T47D (cell line): ENCODE measurements at places on chromosomes 12 and 14.

GRCh38 chr14:54548491-54548890 is 18.4 kb upstream of the SAMD4A start:
- no peak for DNase-seq

- peak; percentile 58 for DNase-seq
Observed at GRCh38 chr12:111529424-111530368, 69.4 kb downstream of the ATXN2 start.

DNA sequence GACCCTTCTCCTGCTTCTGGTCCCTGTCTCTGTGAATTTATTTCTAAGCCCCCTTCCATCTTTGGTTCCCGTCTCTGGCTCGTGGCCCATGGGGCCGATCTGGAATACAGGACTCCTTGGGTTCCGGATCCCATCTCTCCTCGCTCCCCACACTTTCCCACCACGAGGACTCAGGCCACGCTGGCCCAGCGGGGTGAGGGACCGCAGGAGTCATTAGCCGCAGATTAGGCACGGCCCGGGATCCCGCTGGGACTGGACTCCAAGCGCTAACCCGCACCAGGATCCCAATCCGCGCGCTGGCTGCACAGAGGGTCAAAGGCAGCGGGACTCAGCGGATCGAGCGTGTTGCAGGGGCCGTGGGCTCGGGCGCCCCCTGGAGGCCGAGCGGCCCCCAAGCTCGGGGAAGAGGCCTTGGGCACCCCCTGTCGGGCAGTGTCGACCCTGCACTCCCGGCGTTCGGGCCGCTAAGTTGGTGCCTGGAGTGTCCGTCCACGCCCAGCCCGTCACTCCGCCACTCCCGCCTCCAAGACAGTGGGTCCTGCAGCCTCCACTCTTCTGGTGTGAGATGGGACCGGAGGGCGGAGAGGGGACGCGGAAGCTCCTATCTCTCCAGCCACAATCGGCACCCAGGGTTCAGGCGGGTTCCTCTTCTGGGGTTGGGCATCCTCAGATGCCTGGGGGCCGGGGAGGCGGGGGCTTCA is 9.5 kb downstream of the SHMT2 start:
- peak; percentile 95 for DNase-seq

DNA sequence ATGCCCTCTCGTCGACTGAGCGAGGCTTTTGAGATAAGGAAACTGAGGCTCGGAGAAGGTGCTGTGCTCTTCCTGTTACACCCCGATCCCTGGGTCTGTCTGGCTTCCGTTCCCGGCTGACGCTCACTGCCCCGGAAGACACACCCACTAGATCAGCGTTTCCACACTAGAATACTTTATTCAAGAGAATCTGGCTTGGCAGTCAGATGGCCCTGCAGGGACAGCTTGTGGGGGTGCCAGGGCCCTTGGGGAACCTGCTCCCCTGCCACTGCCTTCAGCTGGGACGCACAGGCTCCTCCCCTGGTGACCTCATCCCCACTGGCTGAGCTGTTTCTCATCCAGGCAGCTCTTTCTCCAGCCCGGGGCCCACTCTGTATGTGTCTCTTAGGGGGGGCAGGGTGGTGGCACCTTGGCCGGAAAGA is 13.7 kb downstream of the PGF start:
- DNase-seq, result no peak

DNA sequence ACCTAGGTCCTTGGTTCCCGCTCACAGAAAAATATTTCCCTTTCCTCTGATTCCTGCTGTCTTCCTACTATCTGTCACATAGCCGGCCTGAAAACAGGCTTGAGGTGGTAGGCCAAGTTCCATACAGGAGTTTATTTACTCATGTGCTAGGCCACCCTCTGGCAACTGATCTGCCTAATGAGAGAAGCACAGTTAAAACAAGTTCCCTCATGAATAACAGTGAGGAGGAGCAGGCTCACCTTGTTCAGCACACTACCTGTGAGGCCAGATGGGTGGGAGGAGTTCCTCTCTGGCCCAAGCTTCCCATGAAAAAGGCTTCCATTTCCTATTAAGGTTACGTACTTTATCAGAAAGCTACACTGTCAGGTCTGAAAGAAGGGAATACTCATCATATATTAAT is 206.0 kb downstream of the MYRFL start:
- no peak for DNase-seq

DNA sequence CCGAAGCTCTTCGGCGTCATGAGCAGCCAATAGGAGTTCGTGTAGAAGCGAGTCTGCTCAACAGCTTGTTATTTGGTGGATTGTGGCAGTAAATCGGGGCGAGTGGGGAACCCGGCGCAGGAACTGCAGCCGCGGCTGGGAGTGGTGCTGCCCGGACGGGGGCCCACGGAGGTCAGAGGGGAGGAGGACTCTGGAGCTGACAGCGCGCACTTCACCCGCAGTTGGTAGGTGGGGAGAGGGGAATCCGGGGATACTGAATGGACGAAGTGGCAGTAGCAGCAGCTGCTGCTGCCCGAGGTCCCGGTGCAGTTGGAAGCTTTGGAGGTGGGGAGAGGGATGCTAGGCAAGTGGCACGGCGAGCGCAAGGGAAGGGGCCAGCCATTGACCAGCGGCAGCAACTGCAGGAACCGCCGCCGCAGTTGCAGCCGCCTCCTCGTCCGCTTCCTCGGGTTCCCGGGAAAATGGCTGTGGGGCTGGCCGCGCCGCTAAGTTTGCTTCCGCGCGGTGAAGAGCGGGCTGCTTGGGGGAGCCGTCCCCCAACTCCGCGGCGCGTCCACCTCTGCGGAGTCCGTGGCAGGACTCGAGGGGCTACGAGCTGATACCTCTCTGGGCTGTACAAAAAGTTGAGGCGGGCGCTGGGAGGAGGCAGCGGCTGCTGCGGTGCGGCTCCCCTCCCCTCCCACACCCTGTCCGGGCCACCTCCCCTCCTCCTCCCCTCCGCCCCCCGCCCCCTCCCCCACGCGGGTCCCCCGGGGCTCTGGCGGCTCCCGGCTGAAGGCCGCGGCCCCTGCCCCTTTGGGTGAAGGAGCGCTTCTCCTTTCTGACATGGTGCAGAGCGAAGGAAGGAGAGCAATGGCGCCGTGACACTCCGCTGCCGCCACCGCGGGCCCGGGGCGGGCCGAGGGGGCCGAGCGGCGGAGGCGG is at the start of gene ARID4A:
ARID4A (plus strand) TSS at position 79 of the 924 bp plus-strand sequence. CDS start 1,300 bp downstream, outside the sequence.
- no peak for DNase-seq

GRCh38 chr12:3336606-3337311 is 154.2 kb upstream of the PRMT8 start:
- no peak for DNase-seq
